A673 (cell line): ENCODE measurements at places on chromosomes 5 and 9.

DNA sequence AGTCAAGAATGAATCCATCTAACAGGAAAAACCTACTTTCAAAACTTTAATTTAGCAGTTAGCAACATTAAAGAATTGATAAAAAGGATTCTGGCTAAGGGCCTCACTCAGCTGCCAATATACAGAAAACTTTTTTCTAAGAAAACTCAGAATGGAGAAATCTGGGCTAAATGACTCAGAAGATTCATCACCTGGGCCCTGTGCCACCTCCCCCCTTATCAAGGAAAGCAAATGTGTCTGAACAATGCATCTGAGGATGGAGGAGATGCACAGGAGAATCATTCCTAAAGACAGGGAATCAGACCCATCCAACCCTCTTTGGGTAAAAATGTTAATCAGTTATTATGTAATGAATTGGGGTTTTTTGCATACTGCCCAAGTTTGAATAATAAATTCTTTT is 592.0 kb upstream of the DMAC1 start:
- DNase-seq, result no peak

GRCh38 chr9:108217431-108218349 is 638.1 kb downstream of the ACTL7B start:
- DNase-seq, result no peak

- no peak for DNase-seq
Measured at GRCh38 chr9:109602987-109603386, 104.9 kb upstream of the PTPN3 start.

GRCh38 chr5:109873687-109874086 is 184.0 kb downstream of the MAN2A1 start:
- DNase-seq, result no peak

DNA sequence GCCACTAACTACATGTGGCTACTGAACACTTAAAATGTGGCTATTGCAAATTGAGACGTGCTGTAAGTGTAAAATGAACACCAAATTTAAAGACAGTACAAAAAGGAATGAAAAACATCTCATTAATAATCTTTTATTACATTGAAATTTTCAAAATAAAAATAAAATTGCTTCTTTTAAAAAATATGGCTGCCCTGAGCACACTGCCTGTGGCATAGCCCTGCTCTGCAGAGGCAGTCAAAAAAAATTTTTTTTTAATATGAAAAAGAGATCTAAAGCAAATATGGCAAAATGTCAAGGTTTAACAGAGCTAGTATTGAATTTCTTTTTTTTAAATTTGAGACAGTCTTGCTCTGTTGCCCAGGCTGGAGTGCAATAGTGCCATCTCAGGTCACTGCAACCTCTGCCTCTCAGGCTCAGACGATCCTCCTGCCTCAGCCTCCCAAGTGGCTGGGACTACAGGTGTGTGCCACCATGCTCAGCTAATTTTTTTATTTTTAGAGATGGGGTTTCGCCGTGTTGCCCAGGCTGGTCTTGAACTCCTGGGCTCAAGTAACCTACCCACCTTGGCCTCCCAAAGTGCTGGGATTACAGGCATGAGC is 25.6 kb downstream of the CARNMT1 start:
- no peak for DNase-seq

DNA sequence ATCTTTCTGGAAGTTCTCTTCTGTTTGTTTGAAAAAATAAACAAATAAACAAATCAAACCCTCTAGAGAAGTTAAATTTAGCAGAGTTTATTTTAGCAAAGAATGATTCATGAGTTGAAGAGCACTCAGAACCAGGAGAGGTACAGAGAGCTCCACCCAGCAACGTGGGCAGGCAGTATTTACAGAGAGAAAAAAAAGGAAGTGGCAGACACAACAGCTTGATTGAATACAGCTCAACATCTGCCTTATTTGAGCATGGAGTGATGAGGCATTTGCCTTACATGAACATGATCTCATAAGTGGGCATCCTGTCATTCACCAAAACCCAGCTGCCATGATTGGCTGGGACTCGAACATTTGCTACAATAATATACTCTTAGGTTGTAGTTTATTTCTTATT is 381.6 kb upstream of the ADAMTS16 start:
- no peak for DNase-seq

DNA sequence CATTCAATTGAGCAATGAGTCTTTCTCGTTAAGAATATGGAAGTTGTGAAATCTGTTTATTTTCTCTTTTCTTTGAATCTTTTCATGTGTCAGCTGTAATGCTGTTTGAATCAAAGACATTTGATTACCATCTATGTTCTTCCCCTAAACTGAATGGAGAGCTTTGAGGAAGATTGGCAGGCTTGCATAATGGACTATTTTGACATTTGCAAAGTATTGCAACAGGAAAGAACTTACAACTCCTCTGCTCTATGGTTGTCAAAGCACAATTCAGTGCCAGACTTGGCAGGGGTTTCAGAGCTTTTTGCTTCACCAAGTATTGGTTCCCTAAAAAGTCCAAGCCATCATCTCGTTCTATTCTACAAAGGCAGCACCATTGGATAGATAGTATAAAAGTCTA is 549.0 kb upstream of the NUDT12 start:
- DNase-seq, result peak; percentile 59

GRCh38 chr9:98109052-98109451 is 10.0 kb downstream of the TRIM14 start:
- no peak for DNase-seq

DNA sequence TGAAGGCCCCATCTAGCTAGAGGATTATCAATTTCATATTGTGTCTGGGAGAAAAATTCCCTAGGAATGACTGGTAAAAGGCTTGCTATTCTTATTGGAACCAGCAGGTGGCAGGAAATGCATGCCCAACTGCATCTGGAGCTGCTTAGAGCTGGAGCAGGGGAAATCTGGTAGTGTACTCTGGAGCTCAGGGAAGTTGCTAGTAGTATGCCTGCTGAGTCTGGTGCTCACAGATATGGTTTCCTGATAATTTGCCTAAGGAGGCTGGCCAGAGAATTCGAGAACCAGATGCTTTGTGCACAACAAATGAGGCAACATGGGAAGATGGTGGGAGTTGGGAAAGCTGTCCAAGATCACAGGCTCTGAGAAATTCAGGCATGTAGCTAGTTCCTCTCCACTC is 53.7 kb downstream of the G3BP1 start:
- peak; percentile 76 for DNase-seq

DNA sequence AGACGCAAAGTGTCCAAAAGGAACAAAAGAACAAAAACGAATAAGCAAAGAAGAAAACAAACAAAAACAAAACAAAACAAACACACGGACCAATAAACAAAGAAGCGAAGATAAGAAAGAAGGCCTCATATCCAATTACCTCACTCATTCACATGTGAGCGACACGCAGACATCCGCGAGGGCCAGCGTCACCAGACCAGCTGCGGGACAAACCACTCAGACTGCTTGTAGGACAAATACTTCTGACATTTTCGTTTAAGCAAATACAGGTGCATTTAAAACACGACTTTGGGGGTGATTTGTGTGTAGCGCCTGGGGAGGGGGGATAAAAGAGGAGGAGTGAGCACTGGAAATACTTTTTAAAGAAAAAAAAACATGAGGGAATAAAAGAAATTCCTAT is 28.3 kb upstream of the WWC1 start:
- no peak for DNase-seq

DNA sequence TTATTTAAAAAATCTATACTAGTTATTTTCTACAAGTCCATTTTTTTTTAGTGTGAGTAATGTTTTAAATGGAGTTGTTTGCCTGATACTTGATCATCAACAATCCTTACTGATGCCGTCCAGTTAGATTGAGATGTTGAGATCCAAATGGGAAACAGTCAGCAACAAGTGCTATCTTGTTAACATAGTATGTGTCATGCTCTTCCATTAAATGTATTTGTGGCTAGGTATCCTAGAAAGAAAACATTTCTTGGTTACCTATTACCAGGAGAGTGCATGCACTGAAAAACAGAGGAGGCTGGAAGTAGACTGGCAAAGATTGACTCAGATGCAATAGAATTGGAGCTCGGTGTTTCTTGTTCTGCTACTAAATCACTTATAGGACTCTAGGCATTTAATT is 123.4 kb upstream of the MAN2A1 start:
- no peak for DNase-seq

- DNase-seq, result peak; percentile 10
Measured at GRCh38 chr9:32550150-32550561, 2.0 kb upstream of the SMIM27 start.

GRCh38 chr9:97940741-97941140 is 2.8 kb upstream of the HEMGN start:
- no peak for DNase-seq

DNA sequence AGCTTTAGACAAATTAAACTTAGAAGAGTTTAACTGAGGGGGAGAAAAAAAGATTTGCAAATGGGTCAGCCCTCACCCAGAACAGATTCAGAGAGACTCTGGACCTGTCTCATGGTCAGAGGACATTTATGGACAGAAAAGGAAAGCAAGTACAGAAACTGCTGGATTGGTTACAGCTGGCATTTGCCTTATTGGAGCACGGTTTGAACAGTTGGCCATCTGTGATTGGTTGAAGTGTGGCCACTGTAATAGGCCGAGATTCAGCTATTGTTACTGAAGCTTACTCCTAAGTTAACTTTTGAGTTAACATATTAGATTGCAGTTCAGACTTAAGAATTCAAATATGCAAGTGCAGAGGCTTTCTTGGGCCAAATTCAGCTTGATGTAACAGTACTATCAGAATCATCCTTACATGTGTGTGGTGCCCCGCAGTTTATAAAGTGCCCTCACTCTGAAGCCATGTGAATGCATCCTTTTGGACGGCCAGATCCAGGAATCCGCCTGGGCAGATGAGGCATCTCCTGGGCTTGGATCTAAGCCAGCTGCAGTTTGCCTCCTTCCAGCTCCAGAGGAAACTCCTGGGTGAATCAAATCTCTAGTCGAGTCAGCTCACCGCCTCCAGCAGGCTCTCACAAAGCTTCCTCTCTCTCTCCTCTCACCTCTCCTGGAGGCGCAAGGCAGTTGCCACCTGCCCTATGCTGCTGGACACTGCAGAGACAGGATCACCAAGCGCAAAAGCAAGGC is 165.2 kb downstream of the ADAMTS12 start:
- no peak for DNase-seq

DNA sequence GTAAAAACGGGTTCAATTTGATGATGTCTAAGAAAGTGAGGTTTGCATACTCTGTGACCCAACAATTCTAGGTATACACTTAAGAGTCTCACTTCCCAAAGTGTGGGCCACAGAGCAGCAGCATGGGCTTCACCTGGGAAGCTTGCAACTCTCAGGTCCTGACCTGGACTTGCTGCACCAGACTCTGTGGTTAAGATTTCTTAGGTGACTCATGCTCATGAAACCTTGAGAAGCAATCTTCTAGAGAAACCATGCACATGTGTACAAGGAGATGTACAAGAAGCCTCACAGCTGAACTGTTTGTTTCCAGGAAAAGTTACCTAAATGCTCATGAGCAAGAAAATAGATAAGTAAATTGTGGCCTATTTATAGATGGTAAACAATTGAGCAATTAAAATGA is 30.0 kb downstream of the DNAJC21 start:
- DNase-seq, result no peak

- no peak for DNase-seq
Measured at GRCh38 chr9:125890826-125891225, 143.7 kb downstream of the PBX3 start.

GRCh38 chr5:137758715-137759306 is 4.6 kb upstream of the HNRNPA0 start:
- no peak for DNase-seq

- no peak for DNase-seq
Measured at GRCh38 chr5:160423099-160423498, 1.4 kb downstream of the PTTG1 start.

GRCh38 chr9:111038331-111039230 is at the start of gene LPAR1:
TSS of gene LPAR1 (minus strand) at chr9:111038470. CDS start at chr9:110972117, 66,353 bp downstream.
- peak; percentile 52 for DNase-seq

DNA sequence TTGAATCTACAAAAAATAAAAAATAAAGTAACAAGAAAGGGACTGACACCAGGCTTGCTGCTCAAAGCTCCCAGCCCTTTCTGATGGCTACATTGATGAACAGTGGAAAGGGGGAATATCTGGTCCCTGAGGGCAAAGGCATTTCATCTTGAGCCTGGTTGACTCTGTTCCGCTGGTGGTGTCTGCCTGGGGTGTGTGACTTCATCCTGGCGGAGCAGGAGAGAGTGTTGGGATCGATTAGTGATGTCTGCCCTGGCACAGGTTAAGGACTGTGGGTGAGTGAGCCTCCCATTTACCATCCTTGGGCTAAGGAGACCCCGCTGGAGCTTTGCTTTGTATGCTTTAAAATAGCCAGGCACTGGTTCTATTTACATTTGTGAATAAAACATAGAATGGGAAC is 56.9 kb upstream of the ASS1 start:
- DNase-seq, result no peak

DNA sequence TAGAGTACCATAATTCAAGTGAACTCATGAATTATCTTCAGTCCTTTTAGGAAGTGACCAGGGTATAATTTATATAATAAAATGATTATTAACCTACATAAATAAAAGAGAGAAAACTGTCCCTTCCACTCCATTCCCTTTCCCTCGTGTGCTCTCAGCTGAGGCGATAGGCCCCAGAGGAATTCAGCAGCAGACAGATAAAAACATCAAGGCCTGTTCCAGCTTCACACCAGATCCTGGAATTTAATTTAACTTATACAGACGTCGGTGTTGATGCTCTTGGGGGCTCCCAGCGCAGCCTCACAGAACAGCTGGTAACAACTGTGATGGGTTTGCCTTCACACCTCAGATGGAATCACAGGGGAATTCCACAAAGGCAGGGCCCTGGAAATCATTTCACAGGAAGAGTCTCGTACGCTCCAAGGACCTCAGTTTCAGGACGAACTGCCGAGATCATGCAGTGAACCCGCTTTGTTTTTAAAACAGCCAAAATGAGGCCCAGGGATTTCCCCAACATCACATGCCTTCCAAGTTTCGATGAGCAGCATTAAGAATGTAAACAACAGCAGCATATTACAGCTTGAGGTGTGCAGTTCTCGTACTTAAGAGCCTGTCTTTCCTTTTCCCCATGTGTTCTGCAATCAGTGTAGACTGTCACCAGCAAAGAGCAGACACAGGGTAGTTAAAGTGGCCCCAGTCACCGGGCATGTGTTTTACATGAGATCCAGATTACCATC is 73.6 kb upstream of the ALDH1B1 start:
- DNase-seq, result no peak

- peak; percentile 59 for DNase-seq
Measured at GRCh38 chr5:110333384-110333783, 393.1 kb downstream of the TMEM232 start.
